ENCODE measurements at places on chromosomes 16 and 17. TPM values are rescaled to one million over a fixed set of nuclear protein-coding genes. Genes with fewer than 3 reads are reported as not detected.

The TP53TG3D gene
- not detected for total RNA-seq

The TBC1D3B gene
- total RNA-seq: 13.6 TPM

The TPSAB1 gene
- 38.0 TPM for total RNA-seq

The KRTAP1-1 gene
- not detected for total RNA-seq

The FTO gene
- 116 TPM for total RNA-seq

DNA sequence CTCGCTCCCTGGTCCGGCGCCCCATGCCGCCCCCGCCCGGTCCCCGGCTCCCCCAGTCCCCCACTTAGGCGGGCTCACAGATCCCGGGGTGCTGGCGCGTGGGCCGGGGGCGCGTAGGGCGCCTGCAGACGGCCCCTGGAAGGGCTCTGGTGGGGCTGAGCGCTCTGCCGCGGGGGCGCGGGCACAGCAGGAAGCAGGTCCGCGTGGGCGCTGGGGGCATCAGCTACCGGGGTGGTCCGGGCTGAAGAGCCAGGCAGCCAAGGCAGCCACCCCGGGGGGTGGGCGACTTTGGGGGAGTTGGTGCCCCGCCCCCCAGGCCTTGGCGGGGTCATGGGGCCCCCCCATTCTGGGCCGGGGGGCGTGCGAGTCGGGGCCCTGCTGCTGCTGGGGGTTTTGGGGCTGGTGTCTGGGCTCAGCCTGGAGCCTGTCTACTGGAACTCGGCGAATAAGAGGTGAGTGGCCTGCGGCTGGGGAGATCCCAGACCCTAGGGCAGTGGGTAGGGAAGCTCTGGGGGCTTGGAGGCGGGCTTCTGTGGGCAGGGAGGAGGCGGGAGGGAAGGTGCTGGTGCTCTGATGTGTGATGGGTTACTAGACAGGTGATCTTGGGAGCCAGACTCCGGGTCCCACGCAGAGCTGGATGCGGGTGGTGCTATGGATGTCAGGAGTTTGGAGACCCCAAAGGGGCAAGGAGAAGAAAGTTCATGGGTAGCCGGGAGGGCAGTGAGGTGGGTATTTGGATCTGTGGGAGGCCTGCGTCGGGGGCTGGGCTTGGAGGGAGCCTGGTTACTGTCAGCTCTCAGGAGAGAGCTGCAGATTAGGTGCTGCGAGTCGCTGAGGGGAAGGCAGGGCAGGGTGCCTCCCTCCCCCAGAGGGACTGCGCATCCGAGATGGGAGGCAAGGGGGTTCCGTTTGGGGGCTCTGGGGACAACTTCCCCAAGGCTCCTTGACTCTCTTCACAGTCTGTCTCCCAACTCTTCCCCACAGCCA is 560 bp downstream of the EFNB3 start:
- DNase-seq: no peak

- DNase-seq: peak; percentile 65
Observed at GRCh38 chr16:27779641-27780164, 229.8 kb downstream of the KATNIP start.

All from ureter (tissue), 1 donor.